ENCODE measurements at places on chromosomes 3 and 15.

- no peaks in the 10 kb centered on the region for H3K27me3 ChIP-seq
- no peaks in the 10 kb centered on the region for H3K36me3 ChIP-seq
- H3K27ac ChIP-seq = no peak overlapping the region
- H3K4me1 ChIP-seq = no peaks in the 10 kb centered on the region
- no peak for DNase-seq
These were observed 26.7 kb upstream of the COL6A6 start for GRCh38 chr3:130490241-130490640.

GRCh38 chr3:28840976-28841376, 439.9 kb upstream of the RBMS3 start:
- no peak overlapping the region for H3K4me3 ChIP-seq
- H3K27ac ChIP-seq = no peak overlapping the region
- H3K36me3 ChIP-seq = no peaks in the 10 kb centered on the region
- DNase-seq = no peak

DNA sequence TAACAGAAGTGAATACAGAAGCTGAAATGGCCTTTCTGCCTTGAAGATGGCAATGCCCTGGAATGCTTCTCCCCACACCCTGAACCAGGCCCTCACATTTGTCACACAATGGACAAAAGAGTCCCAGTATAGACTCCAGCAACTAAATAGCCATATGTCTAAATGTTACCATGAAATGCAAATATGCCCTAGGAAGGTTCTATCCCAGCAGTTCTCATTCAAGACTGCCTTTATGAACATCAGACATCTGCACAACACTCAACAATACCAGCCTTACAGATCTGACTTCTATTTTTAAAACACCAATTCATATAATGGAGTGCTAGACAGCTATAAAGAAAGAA, 7.9 kb downstream of the ITGB5 start:
- no peak overlapping the region for H3K27ac ChIP-seq
- H3K4me3 ChIP-seq = no peak overlapping the region

DNA sequence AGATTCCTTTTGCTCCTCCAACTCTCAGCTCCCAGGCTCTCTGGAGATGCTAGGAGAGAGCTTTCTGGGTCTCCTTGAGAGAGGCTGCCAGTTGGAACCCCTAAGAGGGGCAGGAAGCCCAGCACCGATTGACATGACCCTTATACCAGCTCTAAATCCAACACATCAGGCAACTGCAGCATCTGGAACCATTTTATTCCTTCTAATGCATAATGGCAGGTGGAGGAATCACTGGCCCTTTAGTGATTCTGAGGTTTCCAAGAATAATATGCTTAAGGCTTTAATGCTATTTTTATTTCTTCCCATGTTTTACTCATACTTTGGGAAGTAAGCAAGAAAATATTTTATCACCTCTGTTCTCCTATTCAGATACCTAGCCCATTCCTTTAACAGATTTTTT, 60.3 kb upstream of the TEX264 start:
- no peak overlapping the region for H3K4me3 ChIP-seq
- H3K36me3 ChIP-seq = no peaks in the 10 kb centered on the region
- H3K27me3 ChIP-seq = no peaks in the 10 kb centered on the region
- no peaks in the 10 kb centered on the region for H3K4me1 ChIP-seq

- no peak overlapping the region for H3K4me3 ChIP-seq
- H3K27ac ChIP-seq = no peak overlapping the region
- no peak for DNase-seq
- no peaks in the 10 kb centered on the region for H3K4me1 ChIP-seq
- H3K27me3 ChIP-seq = no peaks in the 10 kb centered on the region
These were observed 95.0 kb upstream of the PLSCR4 start for GRCh38 chr3:146345900-146346299.

GRCh38 chr3:112817797-112818196, 28.9 kb downstream of the CD200R1L start:
- H3K36me3 ChIP-seq = no peaks in the 10 kb centered on the region
- H3K4me1 ChIP-seq = no peaks in the 10 kb centered on the region
- H3K27ac ChIP-seq = no peak overlapping the region
- no peaks in the 10 kb centered on the region for H3K27me3 ChIP-seq

- H3K36me3 ChIP-seq = no peaks in the 10 kb centered on the region
- H3K4me1 ChIP-seq = no peaks in the 10 kb centered on the region
- H3K27ac ChIP-seq = no peak overlapping the region
- no peaks in the 10 kb centered on the region for H3K27me3 ChIP-seq
- H3K4me3 ChIP-seq = no peak overlapping the region
These were observed 31.0 kb downstream of the ENTPD3 start for GRCh38 chr3:40417845-40418543.

DNA sequence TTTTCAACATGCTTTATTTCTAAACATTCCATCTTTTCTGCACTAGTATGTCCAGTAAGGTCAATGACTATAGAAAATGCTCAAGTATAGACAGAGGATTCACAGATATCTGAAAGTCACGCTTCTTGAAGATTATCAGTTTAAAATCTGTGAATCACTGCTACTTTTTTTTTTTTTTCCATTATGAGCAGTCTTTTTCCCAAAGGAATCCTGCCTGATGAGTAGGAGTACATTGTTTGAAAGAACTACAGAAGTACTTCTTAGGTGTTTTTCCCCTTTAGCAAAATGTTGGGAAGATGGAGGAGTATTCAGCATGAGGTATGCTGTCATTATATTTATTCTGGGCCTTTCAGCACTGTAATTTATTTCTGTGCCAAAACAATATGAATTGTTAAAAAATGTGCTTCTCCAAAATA, 266.2 kb downstream of the NLGN1 start:
- no peaks in the 10 kb centered on the region for H3K36me3 ChIP-seq
- no peak for DNase-seq
- H3K4me1 ChIP-seq = no peaks in the 10 kb centered on the region
- no peaks in the 10 kb centered on the region for H3K27me3 ChIP-seq
